Jurkat, Clone E6-1 (cell line): ENCODE measurements at places on chromosomes 4 and X.
A peak's percentile ranks its signal among the peaks of the same experiment; 100 is the strongest.

- no peak for DNase-seq
Observed at GRCh38 chr4:170071196-170071595, 18.6 kb downstream of the AADAT start.

DNA sequence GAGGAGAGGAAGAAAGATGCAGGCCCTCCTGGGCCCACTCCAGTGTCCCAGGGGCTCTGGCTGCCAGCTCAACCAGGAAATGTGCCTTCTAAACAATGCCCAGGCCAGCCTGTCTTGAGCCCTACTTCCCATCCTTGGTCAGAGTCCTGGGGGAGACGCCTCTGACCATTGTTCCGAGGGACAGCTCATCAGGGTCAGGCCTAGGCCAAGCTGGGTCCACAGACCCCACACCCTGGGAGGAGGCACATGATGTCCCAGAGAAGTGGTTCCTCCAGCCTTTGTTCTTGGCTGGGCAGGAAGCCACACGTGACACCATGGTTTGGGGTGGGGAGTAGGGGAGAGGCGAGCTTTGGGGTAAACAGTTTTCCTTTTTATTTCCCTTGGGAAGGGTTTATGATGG, 102.5 kb downstream of the EFNB1 start:
- no peak for DNase-seq

DNA sequence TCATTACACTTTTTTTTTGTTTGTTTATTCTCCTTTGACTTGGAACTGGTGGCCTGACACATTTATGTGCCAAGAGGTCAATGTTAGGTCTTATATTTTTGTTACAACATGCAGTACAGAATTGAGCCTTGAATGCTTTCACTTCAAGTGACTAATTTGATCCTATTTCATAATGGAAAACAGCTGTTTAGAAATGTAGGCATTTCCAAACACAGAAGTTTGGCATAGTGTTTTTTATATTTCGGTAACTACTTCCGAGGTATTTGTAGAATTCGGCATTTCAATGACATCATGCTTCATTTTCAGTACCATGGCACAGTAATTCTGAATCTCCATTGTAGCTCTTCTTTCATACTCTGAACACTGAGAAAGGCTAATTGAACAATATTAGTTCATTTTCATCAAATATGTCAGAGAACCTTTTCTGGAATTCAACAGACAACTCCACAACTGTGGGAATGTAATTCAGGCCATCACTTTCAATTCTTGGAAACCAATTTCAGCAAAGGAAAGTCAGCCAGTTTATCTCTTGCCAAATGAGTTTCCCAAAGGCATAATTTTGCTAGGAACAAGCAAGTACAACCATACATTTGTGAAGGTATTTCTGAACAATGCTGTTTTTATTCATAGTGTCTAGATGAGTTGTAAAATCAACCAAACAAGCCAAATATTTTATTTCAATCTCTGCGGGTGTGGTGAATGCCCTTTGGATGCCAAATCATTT, 11.4 kb downstream of the FAM120C start:
- DNase-seq, result no peak

GRCh38 chr4:123127875-123128274, 205.5 kb upstream of the NUDT6 start:
- no peak for DNase-seq

- no peak for DNase-seq
Observed at GRCh38 chr4:182875453-182876405, 41.5 kb downstream of the DCTD start.

DNA sequence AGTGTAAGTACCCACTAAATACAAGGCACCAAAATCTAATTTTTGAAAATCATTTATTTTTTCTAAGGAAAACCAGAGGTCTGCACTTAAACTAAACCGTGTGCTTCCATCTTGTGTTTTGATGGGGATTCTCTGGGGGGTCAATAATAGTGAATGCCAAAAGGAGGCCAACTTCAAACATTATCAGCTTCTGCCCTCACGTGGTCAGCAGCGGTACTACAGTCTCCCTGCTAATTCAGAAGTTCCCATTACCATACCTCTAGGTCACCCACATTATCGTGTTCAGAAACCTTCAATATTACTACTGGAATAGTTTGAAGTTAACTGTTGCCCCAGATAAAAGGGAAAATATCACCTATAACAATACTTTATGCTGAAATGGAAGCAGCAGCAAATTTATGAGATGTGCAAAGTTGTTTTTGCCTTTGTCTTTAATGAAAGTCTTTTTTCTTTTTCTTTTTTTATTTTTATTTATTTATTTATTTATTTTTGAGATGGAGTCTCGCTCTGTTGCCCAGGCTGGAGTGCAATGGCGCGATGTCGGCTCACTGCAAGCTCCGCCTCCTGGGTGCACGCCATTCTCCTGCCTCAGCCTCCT, 17.3 kb downstream of the CTPS2 start:
- DNase-seq, result peak; percentile 12

GRCh38 chr4:94525993-94526728, 74.4 kb downstream of the PDLIM5 start:
- no peak for DNase-seq

GRCh38 chrX:112545051-112545450, 134.7 kb downstream of the LHFPL1 start:
- no peak for DNase-seq

GRCh38 chrX:124504111-124504983, 158.0 kb downstream of the SH2D1A start:
- no peak for DNase-seq

GRCh38 chrX:134171661-134172587, 65.1 kb upstream of the CCDC160 start:
- peak; percentile 37 for DNase-seq

GRCh38 chr4:139674875-139675550, 9.4 kb downstream of the MGST2 start:
- no peak for DNase-seq

DNA sequence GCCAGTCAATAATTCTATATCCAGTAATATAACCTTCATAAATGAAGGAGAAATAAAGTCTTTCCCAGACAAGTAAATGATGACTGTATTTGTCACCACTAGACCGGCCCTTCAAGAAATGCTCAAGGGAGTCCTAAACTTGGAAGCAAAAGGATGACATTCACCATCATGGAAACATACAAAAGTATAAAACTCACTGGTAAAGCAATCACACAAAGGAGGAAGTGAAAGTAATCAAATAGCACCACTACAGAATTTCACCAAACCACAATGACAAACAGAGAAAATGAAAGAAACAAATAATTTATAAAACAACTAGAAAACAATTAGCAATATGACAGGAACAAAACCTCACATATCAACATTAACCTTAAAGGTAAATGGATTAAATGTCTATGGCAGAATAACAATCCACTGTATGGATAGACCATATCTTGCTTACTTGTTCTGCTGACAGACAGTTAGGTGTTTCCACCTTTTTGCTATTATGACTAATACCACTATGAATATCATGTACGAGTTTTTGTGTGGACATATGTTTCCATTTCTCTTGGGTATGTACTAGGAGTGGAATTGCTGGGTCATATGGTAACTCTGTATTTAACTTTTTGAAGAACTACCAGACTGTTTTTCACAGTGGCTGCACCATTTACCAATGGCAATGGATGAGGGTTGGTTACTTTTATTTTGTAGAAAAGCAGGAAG, 44.9 kb downstream of the NAT8L start:
- DNase-seq, result no peak

DNA sequence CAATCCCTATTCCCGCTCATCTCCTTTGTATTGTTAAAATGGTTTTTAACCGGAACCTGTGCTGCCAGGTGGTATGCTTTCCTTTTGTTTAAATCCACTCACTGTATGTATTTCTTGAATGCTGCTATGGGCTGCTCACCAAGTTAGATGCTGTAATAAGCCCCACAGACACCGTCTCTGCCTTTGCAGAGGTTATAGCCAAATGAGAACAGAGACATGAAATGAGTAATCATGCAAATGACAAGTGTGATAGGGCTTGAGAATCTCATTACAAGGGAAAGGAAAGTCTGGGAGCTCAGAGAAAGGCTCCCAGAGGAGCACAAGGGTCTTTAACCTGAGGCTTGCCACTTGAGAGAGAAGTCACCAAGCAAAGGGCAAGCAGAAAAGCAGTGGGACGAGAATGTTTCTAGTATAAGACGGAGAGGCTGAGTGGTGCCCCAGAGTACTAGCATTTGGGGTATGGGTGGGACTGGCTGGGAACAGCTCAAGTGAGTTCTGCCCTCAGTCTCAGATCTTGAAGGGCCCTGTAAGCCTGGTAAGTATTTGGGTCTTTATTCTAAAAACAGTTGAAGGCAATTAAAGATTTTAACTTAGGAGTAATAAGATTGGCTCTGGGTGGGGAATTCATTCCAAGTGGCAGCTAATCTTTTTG, 110.8 kb upstream of the H2AZ1 start:
- DNase-seq, result no peak

GRCh38 chr4:13527981-13528820, 16.1 kb downstream of the NKX3-2 start:
- no peak for DNase-seq

- no peak for DNase-seq
Observed at GRCh38 chrX:153598541-153599191, at the start of gene CCNQ. Gene CCNQ, minus strand, starts transcription at chrX:153599139. Its CDS starts 66 bp downstream, at chrX:153599073.

DNA sequence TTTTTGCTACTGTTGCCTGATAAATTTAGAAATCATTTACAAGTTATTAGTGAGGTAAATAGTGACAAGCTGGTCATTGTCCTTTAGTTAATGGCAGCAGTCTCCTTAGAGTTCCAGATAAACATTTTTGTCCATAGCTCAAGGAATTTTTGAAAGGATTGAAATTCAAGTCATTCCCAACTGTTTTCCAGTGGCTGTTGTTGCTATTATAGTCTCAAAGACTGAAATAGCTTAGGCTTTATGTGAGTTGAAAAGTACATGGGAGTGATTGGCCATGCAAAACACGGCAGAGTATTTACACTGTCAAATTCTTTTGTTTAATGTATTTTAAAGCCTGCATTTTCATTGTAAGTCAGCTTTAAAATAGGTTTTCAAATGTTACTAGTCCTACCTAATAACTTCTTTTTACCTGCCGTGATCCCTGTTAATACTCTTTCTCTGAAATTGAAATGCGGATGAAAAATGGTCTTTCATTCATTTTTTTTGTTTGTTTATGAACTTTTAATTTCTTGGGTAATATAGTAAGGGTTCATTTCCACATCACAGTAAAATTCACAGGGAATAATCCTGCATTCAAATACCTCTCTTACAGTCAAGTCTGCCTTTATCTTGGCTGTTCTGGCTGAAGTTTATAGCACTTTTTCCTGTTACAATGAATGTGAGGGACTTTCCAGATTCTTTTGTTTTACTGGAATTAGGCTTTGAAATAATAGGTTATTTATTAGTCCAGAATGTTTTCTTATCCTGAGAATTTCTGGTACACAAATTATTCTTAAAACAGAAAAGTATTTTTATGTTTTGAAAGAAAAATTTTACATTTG, 85.1 kb downstream of the PDLIM5 start:
- DNase-seq, result no peak

GRCh38 chr4:997375-998071, 4.3 kb upstream of the SLC26A1 start:
- no peak for DNase-seq

DNA sequence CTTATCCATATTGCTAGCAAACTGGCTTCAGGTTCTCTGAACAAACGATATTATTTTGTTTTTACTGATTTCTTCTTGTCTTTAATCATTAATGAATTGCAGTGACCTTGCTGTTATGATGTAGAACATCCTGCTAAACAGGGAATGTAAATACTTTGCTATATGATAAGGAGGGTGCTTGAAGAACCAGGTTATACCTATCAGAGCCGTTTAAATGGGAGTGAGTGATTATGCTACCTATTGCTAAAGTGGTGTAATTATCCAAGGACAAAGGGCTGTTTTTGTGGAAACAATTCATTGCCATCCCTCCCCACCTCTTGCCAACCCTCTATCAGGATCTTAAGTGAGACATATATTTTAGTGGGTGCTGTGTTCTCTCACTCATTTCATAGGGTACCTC, 788.9 kb downstream of the RPA4 start:
- DNase-seq, result no peak

DNA sequence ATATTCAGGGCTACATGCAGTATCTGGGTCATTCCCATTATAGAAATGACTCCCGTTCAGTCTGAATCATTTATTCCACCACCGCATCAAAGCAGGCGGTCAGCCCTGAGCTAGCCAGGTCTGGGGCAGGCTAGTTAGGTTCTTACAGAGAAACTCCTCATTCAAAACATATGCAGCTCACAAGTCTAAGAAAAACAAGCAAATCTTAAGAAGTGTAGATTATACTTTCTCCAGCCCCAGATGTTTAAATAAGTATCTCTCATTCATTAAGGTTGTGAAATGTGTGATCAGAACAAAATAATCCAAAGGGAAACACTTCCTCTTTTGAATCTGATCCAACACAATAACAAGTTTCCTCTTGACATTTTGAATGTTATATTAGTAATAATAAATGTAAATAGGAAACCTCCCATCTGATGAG, 441.9 kb downstream of the INPP4B start:
- no peak for DNase-seq
